Activated CD8-positive, alpha-beta T cell treated with anti-CD3 and anti-CD28 coated beads, Interleukin-2, amount 10 ng/mL, durations not matched to agents 7 days and 5 days (primary cell): ENCODE measurements at places on chromosomes 3 and 15. TPM values are rescaled to one million over a fixed set of nuclear protein-coding genes. Genes with fewer than 3 reads are reported as not detected.
A peak's percentile ranks its signal among the peaks of the same experiment; 100 is the strongest.

- H3K27me3 ChIP-seq = no peaks in the 10 kb centered on the region
- DNase-seq = no peak
- no peaks in the 10 kb centered on the region for H3K4me1 ChIP-seq
- no peak overlapping the region for H3K4me3 ChIP-seq
- H3K27ac ChIP-seq = no peak overlapping the region
- H3K36me3 ChIP-seq = no peaks in the 10 kb centered on the region
Measured at GRCh38 chr3:65902304-65902793, 136.4 kb downstream of the MAGI1 start.

- peak overlapping the region; percentile 87 for H3K4me3 ChIP-seq
- peaks cover 58% of the 10 kb centered on the region for H3K36me3 ChIP-seq
- H3K4me1 ChIP-seq = peaks cover 86% of the 10 kb centered on the region
Measured at GRCh38 chr3:196642434-196642833, 2.9 kb downstream of the NRROS start.

DNA sequence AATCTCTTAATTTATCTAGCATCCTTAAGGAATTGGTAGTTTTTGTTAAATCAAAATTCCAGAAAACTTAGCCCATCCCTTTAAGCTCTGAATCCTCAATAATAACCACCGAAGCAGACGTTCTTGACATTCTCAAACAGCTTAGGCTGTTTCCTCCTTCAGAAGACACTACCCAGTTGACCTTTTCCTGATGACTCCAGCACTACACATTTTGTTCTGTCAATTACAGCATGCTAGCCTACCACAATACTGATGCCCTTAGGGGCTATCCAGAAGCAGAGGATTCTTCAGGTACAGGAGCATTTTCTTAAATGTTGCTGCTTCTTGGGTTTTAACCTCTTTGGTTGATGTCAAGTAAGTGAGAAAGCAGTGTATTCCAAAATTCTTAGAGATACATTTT is 33.4 kb downstream of the ETV5 start:
- no peak overlapping the region for H3K4me3 ChIP-seq
- peaks cover 8% of the 10 kb centered on the region for H3K4me1 ChIP-seq
- no peak overlapping the region for H3K27ac ChIP-seq
- H3K36me3 ChIP-seq = no peaks in the 10 kb centered on the region
- H3K27me3 ChIP-seq = peaks cover 28% of the 10 kb centered on the region

- H3K4me3 ChIP-seq = no peak overlapping the region
- H3K27ac ChIP-seq = no peak overlapping the region
- H3K27me3 ChIP-seq = peaks cover 2% of the 10 kb centered on the region
Measured at GRCh38 chr3:42700366-42701288, 2.0 kb downstream of the HHATL start.

Gene SLC28A2
- total RNA-seq = not detected

Gene RLBP1
- total RNA-seq = not detected

Gene EFCAB12
- total RNA-seq = 0.42 TPM

Gene ACTC1
- not detected for total RNA-seq
